Frontal cortex (tissue), 4 donors: ENCODE measurements at places on chromosomes 5 and 9. TPM values are rescaled to one million over a fixed set of nuclear protein-coding genes. Genes with fewer than 3 reads are reported as not detected.

DNA sequence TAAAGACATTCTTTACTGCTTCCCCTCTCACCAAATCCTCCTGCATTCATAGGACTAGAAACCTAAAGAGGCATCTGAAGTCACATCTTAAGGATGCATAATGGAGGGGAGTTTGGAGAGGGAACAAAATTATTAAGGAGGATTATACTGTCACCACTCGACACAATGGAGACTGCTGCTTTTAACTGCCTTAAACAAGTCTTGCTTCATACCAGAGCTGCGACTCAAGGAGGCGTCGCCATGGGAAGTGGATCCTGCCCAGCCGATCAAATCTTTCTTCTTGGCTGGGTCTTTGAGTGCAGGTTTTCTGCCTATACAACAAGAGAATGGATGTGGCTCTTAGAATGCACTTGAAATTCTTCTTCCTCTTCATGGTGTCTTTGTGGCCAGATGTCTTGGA is 66.7 kb upstream of the FOXE1 start:
- no peak for DNase-seq

GRCh38 chr5:63245271-63245670 is 666.7 kb downstream of the LRRC70 start:
- DNase-seq: no peak

- no peak for DNase-seq
Observed at GRCh38 chr5:177124486-177124991, 9.0 kb upstream of the NSD1 start.

SCGB3A1 gene
- total RNA-seq: not detected

- peak; percentile 47 for DNase-seq
Observed at GRCh38 chr9:34675048-34675714, 12.7 kb upstream of the CCL27 start.

FCN2 gene
- total RNA-seq: not detected

DNA sequence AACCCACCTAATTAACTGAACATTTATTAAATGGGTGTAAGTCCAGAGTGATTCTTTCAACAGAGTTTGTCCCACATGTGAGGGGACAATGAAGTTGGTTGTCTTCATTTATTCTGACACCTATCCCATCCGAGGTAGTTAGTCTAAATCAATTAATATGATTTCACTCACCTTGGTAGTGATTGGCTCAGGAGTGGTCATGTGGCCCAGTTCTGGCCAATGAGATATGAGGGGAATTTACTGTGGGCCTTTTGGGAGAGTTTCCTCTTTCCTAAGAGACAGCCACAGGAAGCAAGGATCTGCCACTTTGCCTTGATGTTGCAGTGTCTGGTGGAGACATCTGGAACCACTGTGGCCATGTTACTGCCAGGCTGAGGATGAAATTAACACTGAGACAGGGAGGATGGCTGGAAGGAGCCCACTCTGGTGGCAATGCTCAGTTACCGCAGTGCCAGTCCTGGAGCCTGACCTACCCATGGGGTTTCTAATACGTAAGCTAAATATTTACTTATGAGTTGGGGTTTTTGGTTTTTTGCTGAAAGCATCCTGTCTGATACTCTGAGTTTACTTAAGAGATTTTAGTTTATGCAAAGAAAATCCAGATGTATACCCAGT is 118.6 kb downstream of the FGF18 start:
- no peak for DNase-seq

DNA sequence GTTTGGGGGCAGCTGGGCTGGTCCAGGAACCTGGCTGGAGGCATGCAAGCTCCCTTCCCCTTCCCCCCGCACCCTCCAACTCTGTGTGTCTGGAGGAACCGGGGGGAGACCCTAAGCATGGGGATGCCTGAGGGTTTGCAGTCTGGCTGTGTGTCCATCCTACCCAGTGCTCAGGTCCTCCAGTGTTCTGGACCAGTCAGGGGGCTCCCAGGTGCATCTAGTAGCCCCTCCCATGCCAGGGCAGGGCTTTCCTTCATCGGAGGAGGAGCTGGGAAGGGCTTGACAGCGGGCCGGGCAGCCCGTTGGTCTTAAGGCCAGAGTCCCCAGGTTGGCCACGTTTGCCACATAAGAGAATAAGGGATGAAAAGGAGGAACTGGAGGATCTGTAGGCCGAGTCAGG is 62.6 kb upstream of the IGFBPL1 start:
- DNase-seq: no peak

GRCh38 chr5:5293029-5293428 is 129.4 kb upstream of the ICE1 start:
- DNase-seq: no peak

- DNase-seq: no peak
Observed at GRCh38 chr9:7376833-7377232, 422.7 kb downstream of the DMAC1 start.

DNA sequence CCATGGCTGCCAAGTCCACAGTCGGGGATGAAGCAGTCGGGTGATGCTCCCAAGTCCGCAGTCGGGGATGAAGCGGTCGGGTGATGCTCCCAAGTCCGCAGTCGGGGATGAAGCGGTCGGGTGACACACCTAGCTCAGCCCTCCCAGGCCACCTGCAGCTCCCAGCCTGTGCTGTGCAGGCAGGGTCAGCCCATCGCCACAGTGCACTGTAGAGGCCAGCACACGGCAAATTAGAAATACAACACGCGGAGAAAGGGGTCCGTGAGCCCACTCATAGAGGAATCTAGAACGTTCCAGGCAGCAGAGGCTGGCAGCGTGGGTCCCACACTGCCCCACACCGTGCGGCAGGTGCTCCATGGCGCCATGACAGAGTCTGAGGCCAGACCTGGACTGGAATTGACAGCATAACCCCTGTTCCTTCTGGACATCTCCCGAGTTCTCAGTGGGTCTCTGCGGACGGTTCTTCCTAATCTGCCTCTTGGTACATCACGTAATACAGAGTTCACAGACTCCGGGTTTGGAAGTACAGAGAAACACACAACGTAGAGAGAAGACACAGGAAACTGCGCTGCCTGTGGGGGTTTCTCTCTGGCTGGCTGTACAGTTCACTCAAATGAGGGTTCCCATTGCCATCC is 7.7 kb upstream of the EXOC3 start:
- no peak for DNase-seq

DNA sequence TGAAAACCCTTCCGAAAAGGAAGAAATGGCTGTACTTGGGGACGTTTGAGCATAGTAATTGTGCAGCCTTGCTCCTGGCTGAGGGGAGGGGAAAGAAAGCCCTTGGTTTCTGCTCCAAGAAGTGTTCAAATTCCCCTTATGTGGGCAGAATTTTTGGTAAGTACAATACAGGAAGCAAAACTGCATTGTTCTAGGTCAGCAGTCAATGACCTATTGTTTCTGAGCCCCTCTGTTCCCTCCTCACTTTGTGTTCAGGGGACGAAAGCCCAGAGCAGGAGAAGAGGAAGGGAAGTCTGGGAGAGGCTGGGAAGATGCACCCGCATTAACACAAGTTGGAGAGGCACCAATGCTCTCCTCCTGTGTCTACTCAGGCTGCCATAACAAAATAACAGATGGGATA is 11.9 kb downstream of the BASP1 start:
- DNase-seq: no peak

DNA sequence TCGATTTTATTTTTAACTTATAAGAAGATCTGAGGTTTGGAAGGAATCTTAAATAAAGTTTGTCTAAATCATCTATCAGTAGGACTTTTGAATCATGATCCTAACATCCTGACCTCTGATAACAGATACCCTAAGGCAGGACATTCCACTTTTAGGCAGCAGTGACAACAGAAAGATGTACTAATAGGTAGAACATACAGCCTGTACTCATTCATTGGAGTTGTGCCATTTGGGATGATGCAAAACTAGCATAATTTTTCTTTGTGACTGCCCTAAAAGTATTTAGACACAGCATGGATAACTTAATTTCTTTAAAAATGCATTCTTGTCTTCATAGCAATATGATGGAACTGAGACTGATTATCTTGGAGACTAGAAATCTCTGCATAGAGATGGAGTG is 39.7 kb downstream of the CDC42SE2 start:
- no peak for DNase-seq

PCAT7 gene
- total RNA-seq: not detected

DNA sequence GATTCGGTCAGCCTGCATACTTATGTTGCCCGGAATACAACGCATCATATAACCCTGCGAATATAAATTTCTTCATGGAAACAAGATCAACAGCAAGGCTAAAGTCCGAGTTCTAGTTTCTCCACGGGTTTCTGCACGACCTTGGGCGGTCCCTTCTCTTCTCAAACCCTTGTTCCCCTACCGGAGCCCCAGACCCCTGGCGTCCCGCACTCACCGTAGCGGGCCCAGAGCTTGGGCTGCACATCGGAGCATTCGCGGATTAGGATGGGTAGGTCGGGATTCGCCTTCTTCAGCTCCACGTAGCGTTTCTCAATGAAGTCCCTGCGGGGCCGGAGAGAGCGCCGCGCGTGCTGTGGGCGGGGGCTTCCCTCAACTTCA is 399 bp downstream of the NDUFA2 start:
- no peak for DNase-seq

SH2D3C gene
- 6.1 TPM for total RNA-seq

SNCAIP gene
- total RNA-seq: 37.9 TPM
